Activated naive CD4-positive, alpha-beta T cell treated with Interleukin-2 at 50 U/mL for 16 hours (primary cell): ENCODE measurements at places on chromosomes 2 and 18.

- peak; percentile 62 for DNase-seq
Measured at GRCh38 chr2:27720004-27720551, 51.4 kb upstream of the MRPL33 start.

- no peak for DNase-seq
Measured at GRCh38 chr2:187698374-187699110, 144.3 kb upstream of the TFPI start.

GRCh38 chr2:830419-831224 is 120.0 kb upstream of the SNTG2 start:
- no peak for DNase-seq

- no peak for DNase-seq
Measured at GRCh38 chr2:228658998-228659397, 477.5 kb upstream of the SPHKAP start.

DNA sequence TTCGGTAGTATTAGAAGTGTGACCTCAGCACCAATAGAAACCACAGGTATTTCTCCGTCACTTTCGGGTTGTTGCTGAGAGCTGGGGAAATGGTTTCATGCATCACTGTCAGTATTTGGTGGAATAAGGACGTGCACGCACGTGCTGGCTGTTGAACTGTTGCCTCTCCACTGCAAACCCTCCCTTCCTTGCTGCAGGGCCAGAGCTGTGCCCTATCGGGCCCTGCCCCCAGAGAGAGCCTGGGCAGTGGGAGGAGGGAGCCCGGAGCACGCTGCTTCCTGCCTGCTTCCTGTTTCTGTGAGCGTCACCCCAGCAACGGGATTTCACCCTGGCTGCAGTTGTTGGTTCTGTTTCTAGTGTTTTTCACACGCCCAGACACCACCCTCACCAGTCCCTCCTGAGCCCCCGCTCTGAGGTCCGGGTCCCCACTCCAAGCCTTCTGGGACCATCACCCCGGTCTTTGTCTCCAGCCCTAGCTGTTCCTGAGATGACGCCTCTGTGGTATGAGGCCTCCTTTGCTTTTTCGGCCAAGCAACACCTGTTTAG is 47.4 kb downstream of the LRRFIP1 start:
- DNase-seq: peak; percentile 78

DNA sequence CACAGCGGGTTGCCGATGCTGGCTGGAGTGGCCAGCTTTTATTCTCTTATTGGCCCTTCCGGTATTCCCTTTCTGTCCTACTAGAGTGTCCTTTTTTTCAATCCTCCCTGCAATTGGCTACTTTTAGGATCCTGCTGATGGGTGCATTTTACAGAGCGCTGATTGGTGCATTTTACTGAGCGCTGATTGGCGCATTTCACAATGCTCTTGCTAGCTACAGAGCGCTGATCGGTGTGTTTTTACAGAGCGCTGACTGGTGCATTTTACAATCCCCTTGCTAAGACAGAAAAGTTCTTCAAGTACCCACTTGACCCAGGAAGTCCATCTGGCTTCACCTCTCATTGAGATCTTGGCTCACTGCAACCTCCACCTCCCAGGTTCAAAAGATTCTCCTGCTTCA is 44.4 kb upstream of the SPRED2 start:
- no peak for DNase-seq

- DNase-seq: no peak
Measured at GRCh38 chr18:79914614-79915160, 36.8 kb downstream of the SLC66A2 start.

DNA sequence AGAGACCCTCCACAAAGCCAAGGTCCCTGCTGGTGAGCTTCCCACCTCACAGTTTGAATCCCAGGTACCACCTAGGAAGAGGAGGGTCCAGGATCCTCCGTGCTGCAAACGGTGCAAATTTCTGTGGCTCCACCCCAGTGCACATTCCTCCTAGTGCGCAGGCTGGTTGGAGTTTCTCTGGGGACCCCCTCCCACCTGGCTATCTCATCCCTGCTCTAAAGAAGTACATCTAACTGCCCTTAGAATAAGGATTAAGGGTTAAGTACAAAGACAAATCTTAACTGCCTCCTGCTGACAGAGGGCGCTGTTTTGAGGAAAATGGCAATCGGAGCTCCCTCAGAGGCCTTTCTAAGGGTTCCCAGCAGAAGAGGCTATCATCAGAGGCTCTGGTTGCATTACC is 109.6 kb upstream of the FSIP2 start:
- no peak for DNase-seq

GRCh38 chr2:39938035-39938835 is 159.2 kb upstream of the THUMPD2 start:
- no peak for DNase-seq

DNA sequence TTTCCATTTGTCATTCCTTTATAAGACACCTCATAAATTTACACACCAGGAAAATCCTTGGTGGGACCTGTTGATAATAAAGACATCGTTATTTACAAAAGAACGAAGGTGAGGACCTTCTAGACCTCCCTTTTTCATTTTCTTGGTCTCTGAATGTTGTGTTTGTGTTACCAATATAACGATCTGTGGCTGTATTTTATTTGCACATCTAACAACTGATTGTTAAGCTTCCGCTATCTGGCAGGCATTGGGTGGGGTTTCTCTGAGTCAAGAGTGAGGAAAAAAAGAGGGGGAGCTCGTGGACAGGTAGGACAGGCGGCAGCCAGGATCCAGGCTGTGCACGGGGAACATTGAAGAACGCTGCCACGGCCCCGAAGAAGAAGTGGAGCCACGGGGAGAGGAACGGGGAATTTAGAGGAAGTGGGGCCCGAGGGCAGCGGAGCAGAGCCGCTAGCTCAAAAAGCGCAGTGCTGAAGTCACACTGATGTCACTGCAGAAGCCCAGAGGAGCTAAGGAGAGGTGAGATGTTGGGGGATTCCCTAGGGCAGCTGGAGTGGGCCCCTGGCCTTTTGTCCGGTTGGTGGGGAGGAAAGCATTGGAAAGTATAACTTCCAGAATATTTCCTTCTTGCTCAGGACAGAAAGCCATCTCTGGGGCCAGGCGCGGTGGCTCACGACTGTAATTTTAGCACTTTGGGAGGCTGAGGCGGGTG is 20.9 kb upstream of the DNMT3A start:
- DNase-seq: peak; percentile 59

DNA sequence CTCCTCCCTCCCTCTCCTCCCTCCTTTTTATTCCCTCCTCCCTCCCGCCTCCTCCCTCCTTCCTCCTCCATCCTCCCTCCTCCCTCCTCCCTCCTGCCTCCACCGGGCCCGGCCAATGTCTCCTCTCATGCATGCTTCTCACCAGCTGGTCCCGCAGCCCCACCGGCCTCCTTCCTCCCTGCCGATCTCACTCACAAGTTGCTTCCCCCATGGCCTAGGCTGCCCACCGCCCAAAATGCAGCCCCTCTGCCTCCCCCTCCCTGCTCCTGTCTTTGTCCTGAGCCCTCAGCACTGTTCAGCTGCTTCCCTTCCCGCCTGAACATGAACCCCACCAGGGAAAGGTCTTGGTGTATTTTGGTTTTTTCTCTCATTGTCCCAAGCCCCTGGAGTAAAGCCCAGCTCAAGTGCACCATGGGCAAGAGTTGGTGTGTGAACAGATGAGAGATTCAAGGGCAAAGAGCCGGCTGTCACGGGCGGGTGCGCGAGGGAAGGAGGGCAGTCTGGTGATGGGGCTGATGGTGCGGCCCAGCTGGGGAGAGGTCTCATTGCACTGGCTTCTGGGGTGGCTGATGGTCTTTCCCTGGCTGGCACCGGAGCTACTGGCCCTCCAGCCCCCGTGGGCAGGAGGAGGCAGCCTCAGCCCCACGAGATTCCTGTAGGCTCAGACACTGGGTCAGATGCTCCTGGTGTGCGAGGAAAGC is 117.6 kb downstream of the TWIST2 start:
- DNase-seq: no peak

DNA sequence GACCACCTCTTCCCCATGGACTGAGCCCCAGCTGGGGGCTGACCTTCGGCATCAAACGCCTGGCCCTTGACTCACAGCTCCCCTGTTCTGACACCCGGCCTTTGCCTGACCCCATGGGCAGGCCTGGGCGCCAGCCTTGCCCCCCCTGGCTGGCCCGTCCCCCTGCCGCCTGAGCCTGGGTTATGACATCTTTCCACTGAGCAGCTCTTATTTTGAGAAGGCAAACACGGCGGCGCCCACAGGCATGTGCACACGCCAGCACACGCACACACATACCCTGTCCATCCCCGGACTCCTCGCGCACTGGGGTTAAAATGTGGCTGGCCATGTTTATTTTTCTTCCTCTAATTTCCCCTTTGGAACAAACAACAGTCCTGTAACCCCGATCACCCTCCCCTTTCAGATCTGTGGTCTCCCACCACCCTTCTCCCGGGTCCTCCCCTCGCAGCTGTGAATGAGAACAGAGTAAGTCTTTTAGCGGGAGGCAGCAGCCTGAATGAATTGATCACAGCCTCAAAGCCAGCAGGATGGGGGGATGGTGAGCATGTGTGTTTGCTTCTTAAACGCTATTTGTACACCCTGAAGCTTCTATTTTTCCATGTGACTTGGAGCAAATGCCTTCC is 11.8 kb upstream of the ATOH8 start:
- no peak for DNase-seq

- no peak for DNase-seq
Measured at GRCh38 chr2:82875858-82876257, 1583.2 kb downstream of the SUCLG1 start.

- no peak for DNase-seq
Measured at GRCh38 chr2:207640661-207641060, 15.5 kb upstream of the METTL21A start.

DNA sequence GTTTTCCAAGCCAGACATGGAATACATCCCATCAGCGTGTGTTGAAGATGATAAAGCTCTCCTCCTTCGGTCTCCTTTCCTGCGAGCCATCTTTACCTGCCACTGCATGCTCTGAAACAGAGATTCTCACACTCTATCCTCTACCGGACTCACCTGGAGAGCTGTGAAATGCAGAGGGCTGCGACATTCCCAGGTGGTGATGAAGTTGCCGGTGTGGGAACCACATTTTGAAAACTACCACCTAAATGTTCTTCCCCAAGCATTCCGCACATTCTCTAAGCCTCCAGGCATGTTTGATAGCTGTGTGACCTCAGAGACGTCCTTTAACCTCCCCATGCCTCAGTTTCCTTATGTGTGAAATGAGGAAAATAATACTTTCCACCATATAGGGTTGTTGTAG is 226.2 kb upstream of the RAB6C start:
- DNase-seq: no peak

- no peak for DNase-seq
Measured at GRCh38 chr2:119158563-119159347, at the start of gene C1QL2. C1QL2 (minus strand) TSS chr2:119158751; CDS start chr2:119158269, 482 bp downstream.

DNA sequence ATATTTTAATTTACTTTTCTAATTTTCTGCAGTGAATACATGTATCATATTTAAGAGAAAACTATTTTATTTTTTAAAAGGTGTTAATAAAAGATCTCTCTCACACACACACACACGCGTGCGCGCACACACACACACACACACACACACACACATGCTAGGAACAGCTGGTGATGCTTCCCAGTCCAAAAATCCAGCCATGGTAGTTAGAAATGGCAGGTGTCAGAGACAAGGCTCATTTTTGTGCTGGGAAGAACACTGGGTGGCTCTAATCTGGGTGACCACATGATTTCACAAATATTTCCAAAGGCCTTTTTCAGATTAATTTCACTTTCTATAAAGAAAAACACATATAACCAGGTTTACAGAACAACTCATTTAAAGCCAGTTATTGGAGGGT is 104.5 kb upstream of the NCK2 start:
- no peak for DNase-seq

GRCh38 chr18:58216071-58216481 is 172.1 kb downstream of the NEDD4L start:
- no peak for DNase-seq

GRCh38 chr2:217954469-217954868 is 48.3 kb downstream of the TNS1 start:
- no peak for DNase-seq

DNA sequence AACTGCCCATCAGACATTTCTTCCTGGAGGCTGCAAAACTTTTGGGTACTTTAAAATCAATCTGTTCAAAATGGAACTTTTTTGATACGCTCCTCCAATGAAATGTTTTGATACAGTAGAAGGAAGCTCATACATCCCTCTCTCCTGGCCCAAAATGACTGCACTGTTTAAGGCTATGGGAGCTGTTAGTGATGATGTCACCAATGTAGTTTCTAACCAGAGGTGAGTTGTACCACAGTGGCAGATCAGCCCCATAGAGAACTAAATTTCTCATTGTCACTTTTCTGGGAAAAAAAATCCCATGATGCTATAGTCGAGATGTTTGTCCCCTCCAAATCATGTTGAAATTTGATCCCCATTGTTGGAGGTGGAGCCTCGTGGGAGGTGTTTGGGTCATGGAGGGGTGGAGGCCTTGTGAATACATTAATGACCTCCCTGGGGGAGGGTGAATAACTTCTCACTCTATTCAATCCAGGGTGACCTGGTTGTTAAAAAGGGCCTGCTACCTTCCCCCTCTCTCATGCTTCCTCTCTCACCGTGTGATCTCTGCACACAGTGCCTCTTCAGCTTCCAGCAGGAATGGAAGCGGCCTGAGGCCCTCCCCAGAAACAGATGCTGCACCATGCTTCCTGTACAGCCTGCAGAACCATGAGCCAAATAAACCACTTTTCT is 117.4 kb upstream of the NPAS2 start:
- no peak for DNase-seq

GRCh38 chr2:161422816-161423403 is 6.8 kb downstream of the TBR1 start:
- DNase-seq: no peak

DNA sequence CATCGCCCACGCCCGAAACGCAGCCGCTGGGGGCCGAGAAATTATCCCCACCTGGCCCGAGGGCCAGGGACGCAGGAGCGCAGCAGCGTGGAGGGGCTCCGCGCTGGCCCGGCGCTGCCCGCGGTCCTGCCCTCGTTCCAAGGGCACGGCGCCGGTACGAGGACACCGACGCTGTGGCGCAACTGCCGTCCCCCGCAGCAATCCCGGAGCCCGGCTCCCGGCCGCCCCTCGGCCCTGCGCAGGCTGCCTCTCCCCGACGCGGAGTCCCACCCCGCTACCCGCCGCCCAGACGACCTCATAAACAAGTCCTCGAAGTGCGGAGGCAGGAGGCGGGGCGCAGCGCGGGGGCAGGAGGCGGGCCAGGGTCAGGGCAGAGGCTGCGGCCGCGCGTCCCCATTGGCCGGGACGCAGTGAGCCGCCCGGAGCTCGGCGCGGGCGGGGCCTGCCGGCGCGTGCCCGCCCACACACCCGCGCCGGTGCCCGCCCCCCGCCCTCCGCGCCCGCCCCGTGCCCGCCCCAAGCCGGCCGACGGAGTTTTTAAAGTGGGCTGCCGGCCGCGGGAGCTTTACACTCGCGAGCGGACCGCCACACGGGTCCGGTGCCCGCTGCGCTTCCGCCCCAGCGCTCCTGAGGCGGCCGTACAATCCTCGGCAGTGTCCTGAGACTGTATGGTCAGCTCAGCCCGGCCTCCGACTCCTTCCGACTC is at the start of gene EPAS1:
EPAS1 (plus strand) TSS at position 568 of the 706 bp plus-strand sequence. CDS start 505 bp downstream, outside the sequence.
- peak; percentile 85 for DNase-seq
